Activated T-cell treated with anti-CD3 and anti-CD28 coated beads for 48 hours (primary cell): ENCODE measurements at places on chromosomes 2 and 18.

DNA sequence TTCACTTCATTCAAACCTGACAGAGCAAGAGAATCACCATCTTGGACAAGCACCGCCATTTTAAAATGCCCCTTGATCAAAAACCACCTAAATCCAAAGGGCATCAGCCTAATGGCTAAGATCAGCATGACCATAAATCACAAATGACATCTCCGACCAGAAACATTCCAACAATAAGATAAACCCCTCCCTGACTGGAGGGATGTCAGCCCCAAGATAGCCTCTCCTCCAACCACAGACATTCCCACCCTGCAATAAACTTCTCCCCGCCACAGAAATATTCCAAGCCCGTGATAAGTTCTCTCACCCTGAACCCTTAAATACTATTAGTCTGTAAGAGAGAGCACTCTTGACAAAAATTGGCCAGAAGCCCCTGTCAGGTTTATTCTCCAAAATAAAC lies 21.6 kb upstream of the LYPD1 start:
- DNase-seq, result no peak

DNA sequence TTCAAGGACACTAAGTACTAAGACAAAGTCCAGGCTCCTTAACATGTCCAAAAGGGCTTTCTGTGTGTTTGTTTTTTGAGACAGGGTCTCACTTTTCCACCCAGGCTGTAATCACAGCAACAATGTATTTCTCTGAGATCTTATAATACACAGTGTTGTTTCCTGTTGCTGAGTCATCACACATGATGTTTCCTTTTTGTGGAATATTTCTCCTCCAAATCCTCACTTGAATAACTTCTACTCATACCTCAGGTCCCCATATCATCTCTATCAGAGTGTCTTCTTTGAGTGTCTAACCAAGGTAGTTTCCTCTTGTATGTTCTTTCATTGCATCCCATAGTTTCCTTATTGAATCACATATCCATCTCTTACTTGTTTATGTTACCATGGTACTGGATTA lies 632.0 kb upstream of the PIK3C3 start:
- DNase-seq, result no peak

- DNase-seq, result no peak
Measured at GRCh38 chr2:181183878-181184542, 203.6 kb downstream of the UBE2E3 start.

GRCh38 chr2:179022685-179023084 lies 27.3 kb downstream of the CCDC141 start:
- no peak for DNase-seq
